Liver (tissue), 10 donors: ENCODE measurements at places on chromosomes 12 and 14. TPM values are rescaled to one million over a fixed set of nuclear protein-coding genes. Genes with fewer than 3 reads are reported as not detected.

DNA sequence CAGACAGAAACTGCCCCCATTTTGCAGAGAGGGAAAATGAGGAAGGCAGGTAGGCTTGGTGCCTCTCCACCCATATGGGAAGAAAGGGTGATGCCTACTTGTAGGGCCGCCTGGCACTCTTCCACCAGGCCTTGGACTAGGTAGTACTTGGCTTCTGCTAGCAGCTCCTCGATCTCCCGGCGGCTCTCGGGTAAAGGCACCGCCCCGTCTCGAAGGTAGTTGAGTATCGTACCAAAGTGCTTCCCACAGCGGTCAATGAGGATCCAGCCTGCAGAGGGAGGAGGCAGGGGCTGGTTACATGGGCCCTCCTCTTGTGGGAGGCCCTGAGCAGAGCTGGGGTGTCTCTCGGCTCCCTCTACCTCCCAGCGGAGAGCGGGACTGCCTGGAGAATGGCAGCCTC is 16.6 kb downstream of the KCTD10 start:
- peak overlapping the region; percentile 72 for H3K27ac ChIP-seq
- H3K27me3 ChIP-seq: no peaks in the 10 kb centered on the region
- peaks cover 20% of the 10 kb centered on the region for H3K4me1 ChIP-seq
- no peak overlapping the region for H3K4me3 ChIP-seq
- no peak for DNase-seq

The RD3L gene
- 0.09 TPM for total RNA-seq

GRCh38 chr14:55847766-55848165 is 267.8 kb downstream of the KTN1 start:
- H3K4me1 ChIP-seq: no peaks in the 10 kb centered on the region
- no peak overlapping the region for H3K27ac ChIP-seq
- no peaks in the 10 kb centered on the region for H3K27me3 ChIP-seq
- H3K4me3 ChIP-seq: no peak overlapping the region

DNA sequence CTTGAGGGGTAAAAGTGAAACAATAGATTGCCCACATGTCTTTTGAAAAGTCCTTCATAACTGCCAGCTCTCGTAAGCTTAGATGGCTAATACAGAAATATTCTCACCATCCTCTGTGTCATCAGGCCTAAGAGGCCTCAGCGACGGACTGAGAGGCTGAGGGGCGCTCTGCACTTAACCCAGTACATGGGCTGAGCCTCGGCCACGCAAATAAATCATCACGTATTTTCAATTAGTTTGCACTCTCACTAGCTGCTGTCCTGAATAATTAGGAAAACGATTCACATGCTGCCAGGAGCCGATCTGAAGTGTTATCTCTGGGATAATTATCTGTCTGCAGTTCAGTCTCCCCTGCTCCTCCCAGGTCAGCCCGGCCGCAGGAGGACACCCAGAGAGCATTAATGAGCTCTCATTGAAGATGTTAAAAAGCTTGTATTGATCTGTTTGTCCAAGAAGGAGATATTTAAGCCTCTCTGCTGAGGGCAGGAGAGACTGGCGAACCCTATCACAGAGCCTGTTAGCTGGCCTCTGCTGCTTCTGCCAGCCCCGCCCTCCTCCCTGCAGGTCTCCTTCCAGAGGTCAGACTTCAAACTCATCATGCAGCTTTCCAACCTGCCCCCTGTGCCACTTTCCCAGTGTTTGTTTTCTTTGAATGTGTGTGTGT is 1051.3 kb downstream of the VRK1 start:
- H3K36me3 ChIP-seq: no peaks in the 10 kb centered on the region
- no peak overlapping the region for H3K4me3 ChIP-seq
- H3K27me3 ChIP-seq: no peaks in the 10 kb centered on the region
- no peaks in the 10 kb centered on the region for H3K4me1 ChIP-seq

DNA sequence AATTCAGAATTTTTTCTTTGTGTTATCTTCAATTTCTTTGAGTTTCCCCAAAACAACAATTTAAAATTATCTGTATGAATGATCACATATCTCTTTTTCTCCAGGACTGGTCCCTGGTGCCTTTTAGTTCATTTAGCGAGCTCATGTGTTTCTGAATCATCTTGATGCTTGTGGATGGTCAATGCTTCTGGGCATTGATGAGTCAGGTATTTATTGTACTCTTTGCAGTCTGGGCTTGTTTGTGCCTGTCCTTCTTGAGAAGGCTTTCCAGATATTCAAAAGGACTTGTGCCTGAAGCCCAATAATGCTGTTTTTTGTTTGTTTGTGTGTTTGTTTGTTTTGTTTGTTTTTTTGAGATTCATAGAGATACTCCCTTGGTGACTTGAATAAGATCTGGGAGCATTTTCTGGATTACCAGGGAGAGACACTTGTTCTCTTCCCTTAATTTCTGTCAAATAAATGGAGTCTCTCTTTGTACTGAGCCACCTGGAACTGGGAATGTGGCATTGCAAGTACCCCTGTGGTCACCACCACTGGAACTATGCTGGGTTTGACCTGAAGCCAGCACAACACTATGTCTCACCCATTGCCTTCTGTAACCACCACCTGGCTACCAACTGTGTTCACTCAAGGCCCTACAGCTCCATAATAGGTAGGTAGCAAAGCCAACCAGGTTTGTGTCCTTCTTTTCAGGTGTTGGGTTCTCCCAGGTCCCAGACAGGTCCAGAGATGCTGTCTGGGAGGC is 56.3 kb downstream of the SLC6A15 start:
- H3K36me3 ChIP-seq: no peaks in the 10 kb centered on the region
- no peaks in the 10 kb centered on the region for H3K27me3 ChIP-seq
- no peak overlapping the region for H3K27ac ChIP-seq
- H3K4me3 ChIP-seq: no peak overlapping the region

GRCh38 chr12:117863002-117863709 is 105.6 kb downstream of the KSR2 start:
- H3K4me1 ChIP-seq: no peaks in the 10 kb centered on the region
- H3K36me3 ChIP-seq: no peaks in the 10 kb centered on the region
- no peak for DNase-seq
- no peak overlapping the region for H3K27ac ChIP-seq

The CMTM5 gene
- total RNA-seq: 5.5 TPM

GRCh38 chr14:20794644-20795369 is 7.8 kb downstream of the RNASE1 start:
- H3K4me1 ChIP-seq: no peaks in the 10 kb centered on the region
- H3K27me3 ChIP-seq: no peaks in the 10 kb centered on the region
- no peak for DNase-seq
- H3K4me3 ChIP-seq: no peak overlapping the region
- H3K27ac ChIP-seq: no peak overlapping the region

The GYS2 gene
- total RNA-seq: 15.5 TPM

DNA sequence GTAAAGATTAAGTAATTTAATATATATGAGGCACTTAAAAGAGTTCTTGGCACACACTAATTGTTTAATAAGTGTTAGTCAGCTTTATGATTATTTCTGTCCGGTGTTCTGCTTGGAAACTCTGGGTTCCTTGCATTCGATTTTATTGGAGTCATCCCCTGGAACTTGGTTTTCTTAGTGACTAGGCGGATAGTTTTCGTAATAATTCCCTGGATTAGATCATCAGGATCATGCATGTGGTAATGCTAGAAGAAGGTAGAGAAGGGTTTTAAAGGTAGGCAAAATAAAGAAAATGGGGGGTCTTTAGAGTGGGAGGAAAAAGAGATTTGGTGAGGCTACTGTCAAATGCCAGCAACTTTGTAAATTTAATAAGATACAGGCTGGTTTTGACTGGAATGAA is 88.4 kb downstream of the MYF5 start:
- DNase-seq: no peak
- no peaks in the 10 kb centered on the region for H3K27me3 ChIP-seq
- no peaks in the 10 kb centered on the region for H3K4me1 ChIP-seq
- H3K4me3 ChIP-seq: no peak overlapping the region
- H3K27ac ChIP-seq: no peak overlapping the region

- peaks cover 2% of the 10 kb centered on the region for H3K36me3 ChIP-seq
- no peak for DNase-seq
- no peak overlapping the region for H3K27ac ChIP-seq
- H3K27me3 ChIP-seq: no peaks in the 10 kb centered on the region
Measured at GRCh38 chr14:92058006-92058917, 18.4 kb upstream of the TRIP11 start.

The SPIC gene
- 2.3 TPM for total RNA-seq

The SSPN gene
- 0.33 TPM for total RNA-seq

GRCh38 chr12:32893043-32893442 is 3.5 kb downstream of the PKP2 start:
- H3K4me1 ChIP-seq: peaks cover 24% of the 10 kb centered on the region
- DNase-seq: no peak
- no peak overlapping the region for H3K4me3 ChIP-seq
- no peak overlapping the region for H3K27ac ChIP-seq
